ENCODE measurements at places on chromosomes 4 and X.

DNA sequence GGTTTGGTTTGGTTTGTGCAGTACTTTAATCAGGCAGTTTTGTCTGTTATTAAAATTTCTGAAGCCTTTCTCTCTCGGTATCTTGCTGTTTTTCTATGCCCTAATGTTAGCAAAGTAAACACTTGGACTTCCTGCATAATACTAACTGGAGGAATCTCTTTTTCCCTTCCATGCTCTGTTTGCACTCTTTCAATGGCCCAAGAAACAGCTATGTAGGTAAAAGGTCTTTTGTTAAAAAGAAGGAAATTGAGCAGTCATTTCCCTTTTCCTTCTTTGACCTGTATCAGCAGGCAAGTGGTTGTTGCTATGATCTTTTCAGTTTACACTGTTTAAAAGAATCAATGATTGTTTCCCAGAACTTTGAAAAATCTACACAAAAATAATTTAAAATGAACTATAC, 82.7 kb downstream of the CCSER1 start:
- no peak for DNase-seq

DNA sequence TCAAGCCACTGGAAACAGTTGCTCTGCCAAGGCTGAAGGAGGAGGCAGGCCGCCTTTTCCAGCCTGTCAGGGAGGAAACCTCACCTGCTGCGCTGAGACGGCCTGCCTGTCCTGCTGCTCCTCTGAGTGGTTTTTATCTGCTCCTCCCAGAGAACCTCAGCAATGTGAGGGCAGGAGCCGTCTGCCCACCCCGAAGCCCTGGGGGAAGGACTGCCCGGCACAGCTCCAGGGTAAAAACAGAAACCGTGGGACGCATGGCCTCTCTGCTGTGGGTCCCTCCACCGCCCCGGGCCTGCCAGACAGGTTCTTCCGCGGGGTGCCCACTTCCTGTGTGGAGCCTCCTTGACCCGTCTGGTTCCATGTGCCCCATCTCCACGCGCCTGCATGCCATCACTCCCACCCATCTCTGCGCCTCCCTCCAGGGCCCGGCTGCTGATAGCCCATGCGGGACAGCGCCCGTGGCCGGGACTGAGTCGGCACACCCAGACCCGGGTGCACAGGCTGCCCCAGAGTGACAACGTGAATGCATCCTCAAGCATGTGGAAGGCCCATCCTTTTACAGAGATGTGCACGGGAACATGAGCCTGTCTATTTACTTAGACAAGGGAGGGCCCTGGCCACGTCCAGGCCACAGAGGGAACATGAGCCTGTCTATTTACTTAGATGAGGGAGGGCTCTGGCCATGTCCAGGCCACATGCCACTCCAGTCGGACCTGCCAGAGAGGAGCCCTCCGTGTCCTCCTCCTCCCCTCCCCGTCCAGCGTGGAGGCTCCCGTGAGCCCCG, 4.0 kb upstream of the SLC49A3 start:
- DNase-seq, result no peak

- no peak for DNase-seq
These were observed 135.7 kb downstream of the ANAPC10 start for GRCh38 chr4:144962300-144962699.

DNA sequence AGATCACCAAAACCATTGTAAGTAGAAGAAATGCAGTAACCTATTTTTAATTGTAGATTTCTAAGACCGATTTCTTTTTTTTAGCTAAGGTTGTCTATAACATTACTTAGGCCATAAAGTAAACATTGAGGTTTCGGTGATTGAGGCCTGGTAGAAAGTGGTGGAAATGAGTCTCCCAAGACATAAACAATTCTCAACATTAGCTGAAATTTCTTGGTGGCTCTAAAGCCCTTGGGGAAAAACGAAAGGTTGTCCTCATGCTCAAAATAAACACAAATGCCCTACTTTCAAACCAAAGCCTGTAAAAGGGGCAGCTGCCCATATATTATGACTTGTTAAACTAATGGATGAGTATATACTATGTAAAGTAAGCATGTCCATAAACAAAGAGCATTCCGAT, 98.8 kb downstream of the SCFD2 start:
- DNase-seq, result no peak

DNA sequence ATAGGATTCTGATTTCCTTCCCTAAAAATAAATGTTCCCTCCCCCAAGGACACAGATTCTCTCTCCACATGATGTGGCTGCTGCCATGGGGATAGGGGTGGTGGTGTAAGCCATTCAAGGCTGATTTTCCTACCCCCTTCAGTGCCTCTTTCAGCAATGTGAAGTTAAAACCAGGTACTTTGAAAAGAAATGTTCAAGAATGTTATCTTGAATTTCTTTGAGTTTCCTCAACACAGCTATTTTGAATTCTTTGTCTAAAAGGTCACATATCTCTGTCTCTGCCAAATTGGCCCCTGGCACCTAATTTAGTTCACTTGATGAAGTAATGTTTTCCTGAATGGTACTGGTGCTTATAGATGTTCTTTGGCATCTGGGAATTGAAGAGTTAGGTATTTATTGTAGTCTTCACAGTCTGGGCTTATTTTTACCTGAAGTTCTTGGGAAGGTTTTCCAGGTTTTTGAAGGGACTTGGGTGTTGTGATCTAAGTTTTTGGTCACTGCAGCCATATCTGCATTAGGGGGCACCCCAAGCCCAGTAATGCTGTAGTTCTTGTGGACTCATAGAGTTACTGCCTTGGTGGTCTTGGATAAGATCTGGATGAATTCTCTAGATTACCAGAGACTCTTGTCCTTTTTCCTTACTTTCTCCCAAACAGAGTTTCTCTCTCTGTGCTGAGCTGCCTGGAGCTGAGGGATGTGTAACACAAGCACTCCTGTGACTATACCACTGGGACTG, 7.6 kb upstream of the DIPK2B start:
- no peak for DNase-seq

GRCh38 chrX:33106737-33107136, 104.6 kb downstream of the DMD start:
- DNase-seq, result no peak

GRCh38 chrX:53483838-53484405, 49.8 kb upstream of the HSD17B10 start:
- no peak for DNase-seq
